ENCODE measurements at places on chromosomes 2 and 18.
A peak's percentile ranks its signal among the peaks of the same experiment; 100 is the strongest.

GRCh38 chr2:204205082-204205481 is 268.5 kb downstream of the ICOS start:
- no peak for DNase-seq

DNA sequence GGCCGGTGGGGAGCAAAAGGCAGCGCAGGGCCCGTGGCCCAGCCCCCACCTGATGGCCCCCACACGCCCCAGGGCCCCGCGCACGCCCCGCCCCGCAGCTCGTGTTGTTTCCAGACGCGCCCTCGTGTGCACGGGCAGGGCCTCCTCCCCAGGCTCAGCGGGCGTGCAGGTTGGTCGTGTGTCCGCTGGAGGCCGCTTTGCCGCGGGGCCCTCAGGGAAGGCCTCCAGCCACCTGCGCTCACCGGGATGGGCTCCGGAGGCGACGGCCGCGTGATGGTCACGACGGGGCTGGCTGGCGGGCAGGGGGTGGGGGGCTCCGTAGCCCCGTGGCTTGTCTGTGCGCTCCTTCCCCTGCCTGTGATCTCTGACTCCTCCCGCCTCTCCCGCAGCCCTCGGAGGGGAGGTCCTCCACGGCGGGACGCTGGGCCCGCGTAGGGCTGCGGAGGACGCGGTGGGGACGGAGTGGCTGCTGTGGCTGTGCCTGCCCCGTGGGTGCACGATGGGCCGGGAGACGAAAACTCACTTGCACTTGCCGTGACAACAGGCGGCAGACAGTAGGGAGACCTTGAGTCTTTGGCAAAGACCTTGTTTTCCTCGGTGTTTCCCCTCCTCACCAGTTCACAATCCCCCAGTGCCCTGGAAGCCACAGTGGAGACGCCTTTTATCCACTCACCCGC is 67.1 kb downstream of the RTP5 start:
- DNase-seq: no peak

- no peak for DNase-seq
Observed at GRCh38 chr2:46954951-46955571, 39.5 kb upstream of the MCFD2 start.

DNA sequence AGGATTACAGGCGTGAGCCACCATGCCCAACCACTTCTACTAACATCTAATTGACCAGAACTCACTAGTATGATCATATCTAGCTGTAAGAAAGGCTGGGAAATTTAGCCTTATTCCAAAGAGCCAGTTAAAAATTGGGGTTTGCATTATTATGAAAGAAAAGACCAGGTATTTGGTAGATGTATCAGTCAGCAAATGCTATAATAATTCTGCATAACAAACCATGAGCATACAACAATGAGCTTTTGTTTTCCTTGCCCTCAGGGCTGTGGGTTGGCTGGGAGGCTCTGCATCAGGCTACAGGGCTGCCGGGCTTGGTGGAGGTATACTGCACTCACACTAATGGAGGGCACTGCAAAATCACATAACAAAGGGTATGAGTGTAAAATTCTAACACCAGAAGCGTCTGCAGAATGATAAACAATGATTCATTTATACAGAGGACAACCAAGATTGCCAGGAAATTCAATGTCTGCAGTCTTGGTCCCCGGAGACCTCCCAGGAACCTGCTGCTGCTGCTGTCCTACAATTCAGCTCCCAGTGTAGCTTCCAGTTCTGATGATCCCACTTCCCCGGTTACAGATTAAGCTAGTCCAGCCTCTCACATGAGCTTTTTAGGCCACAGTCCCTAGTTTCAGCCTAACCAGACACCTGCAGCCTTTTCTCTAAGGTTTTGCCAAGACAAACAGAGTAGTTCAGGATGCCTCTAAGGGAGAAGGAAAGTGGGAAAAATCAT is 32.2 kb upstream of the ST3GAL5 start:
- DNase-seq: no peak

GRCh38 chr2:148021059-148021861 is at the start of gene MBD5:
TSS of gene MBD5 (plus strand) at chr2:148021091.
- DNase-seq: peak; percentile 24

DNA sequence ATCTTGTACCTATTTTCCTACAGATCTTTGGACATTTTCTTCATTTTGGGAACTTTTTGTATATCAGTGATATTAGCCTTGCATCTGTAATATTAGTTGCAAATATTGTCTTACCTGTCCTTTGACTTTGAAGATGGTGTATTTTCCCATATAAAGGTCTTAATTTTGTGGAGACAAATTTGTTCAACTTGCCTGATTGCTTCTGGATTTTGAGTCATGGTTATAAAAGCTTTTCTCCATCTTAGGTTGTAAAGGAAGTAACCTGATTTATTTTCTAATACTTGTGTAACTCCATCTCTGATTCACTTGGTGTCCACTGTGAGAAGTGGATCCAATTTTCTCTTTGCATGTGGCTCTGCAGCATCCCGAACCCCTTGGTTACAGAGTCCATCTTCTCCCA is 97.7 kb upstream of the OTOS start:
- no peak for DNase-seq

DNA sequence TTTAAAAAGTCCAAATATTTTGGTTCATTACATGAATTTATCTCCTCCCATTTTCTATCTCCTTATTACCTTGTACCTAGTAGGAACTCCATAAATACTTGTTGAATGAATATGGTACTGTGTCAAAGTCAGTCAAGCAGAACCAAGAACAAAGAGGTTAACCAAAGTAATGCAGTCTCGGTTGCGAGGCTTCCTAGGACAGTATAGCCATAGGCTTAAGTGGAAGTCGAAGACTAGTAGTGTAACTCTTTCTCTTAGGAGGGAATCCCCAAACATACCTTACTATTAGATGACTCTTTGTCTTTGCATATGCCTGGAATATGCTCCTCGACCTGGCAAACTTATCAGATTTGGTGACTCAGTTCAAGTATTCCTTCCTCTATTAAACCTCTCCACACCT is 4.8 kb downstream of the LIPT1 start:
- no peak for DNase-seq

DNA sequence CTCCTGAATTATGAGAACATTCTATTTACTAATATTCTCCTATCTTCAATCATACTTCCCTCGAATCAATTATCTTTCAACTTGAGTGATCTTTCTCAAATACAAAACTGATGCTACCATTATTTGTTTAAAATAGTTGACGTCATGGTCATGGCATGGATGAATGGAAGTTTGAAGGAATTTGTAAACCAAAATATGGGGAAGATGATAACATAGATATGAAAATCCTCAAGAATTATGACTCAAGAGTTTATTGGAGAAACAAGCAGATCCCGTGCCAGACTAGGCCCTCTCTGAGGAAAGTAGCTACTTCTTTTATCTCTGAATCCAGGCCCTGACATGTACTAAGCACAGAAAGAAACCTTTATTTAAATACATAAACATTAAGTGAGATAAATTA is 270.4 kb upstream of the MC4R start:
- DNase-seq: no peak

DNA sequence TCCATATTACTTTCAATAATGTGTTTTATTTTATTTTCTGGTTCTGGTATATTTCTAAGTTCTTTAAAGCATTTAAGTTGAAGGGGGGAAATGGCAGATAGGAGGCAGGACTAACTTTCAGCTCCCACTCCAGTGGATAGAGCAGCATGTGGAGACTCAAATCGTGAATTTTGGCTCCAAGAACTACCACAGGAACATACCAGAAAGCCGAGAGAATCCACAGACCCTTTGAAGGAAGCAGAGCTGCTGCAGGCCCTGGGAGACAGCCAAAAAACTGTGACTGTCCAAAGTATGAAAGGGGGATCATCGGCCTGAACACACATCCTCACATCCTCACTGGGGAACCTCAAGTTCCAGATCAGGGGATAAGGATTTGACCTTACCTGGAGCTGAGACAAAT is 207.6 kb upstream of the VWC2L start:
- no peak for DNase-seq

- no peak for DNase-seq
Observed at GRCh38 chr2:3217646-3218045, 160.0 kb downstream of the EIPR1 start.

- no peak for DNase-seq
Observed at GRCh38 chr2:198042189-198042588, 237.8 kb downstream of the PLCL1 start.

DNA sequence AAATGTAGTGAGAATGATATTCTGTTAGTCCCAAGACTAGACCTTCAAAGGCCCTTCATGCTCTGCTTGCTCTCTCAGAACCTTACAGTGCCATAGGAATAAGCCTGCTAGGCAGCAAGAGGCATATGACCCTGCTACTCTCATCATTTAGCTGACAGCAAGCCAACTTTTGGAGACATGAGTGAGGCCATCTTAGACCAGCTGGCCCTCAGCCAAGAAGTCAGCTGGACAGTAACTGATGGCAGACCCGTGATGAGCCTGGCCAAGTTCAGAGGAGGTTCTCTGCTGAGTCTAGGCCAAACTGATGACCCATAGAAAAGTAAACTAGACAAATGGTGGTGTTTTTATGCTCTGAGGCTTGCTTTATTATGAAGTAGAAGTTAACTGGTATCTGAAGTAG is 82.6 kb downstream of the C18orf54 start:
- no peak for DNase-seq

- DNase-seq: no peak
Observed at GRCh38 chr2:232290668-232291067, 87.9 kb upstream of the ALPP start.

- DNase-seq: no peak
Observed at GRCh38 chr2:8677646-8678592, 3.9 kb upstream of the ID2 start.

- no peak for DNase-seq
Observed at GRCh38 chr18:43994381-43994780, 686.3 kb upstream of the SETBP1 start.

- no peak for DNase-seq
Observed at GRCh38 chr2:230578106-230578505, 134.5 kb upstream of the CAB39 start.

- no peak for DNase-seq
Observed at GRCh38 chr2:102755284-102755683, 6.5 kb upstream of the TMEM182 start.

- no peak for DNase-seq
Observed at GRCh38 chr2:42937171-42937875, 144.9 kb upstream of the HAAO start.

DNA sequence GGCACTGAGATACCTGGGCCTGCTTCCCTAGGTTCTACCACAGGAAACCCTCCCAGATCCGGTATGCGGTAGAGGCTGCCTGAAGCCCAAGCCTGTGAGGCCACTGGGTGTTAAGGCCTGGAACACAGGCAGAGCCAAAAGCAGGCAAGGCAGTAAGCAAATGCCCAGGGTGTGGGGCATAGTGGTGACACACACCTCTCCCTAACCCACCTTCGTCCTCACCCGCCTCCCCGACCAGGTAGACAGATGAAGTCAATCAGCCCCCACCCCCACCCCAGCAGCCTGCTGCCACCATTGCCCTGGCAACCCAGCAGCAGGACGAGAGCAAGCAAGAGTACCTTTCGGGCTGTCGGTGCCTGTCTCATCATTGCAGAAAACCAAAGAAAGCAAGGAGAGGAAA is 6.1 kb downstream of the DCTN1 start:
- DNase-seq: no peak

DNA sequence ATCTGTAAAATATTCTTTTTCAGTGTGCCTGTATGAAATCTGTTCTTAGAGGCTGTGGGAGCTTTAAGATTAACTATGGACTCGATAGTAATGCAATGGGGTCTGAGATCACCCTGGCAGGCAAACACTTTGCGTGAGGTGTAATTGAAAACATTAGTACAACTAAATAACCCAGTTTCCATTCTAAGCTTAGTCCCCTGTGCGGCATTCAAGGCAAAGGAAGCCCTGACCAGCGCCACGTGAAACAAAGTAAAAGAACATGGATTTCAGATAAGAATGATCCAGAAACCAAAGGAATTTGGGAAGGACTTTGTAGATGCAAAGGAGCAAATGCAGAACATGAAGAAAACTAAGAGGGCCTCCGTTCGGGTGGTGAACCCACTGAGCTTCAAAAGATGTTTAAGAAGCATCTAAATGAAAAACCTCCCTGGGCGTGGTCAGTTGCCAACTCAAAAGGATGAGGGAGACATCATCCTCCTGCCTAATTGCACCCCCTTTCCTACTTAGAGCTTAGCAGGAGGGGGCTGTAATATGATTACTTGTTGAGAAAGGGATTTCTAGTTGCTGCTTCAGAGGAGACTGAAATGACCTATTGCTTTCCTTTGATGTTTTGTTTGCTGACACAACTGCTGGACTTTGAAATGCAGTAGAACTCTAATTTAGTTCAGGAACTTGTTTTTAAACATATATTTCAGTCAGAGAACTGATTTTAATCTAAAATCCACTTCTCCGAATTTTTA is 7.9 kb upstream of the CETN1 start:
- no peak for DNase-seq

DNA sequence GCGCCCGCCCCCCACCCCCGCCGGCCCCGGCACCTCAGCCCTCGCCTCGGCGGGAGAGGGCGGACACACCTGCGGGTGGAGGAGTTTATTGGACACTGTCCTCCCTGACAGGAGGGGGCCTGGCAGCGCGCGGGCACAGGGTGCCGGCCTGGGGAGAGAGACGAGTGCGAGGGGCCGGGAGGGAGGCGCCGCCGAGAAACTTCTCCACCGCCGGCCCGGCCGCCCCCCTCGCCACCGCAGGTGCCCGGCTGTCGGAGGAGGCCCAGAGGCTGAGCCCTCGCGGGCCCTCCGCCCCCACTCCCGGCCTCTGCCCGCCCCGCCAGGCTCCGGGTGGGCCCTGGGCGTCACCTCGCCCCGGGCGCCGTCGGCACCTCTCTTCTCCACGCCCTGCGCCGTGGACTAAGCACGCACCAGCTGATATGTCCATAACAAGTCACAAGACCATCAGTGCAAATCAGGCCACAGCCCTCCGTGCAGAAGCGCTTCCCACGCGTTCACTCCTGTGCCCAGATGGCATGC is 311.3 kb downstream of the CELF4 start:
- no peak for DNase-seq

- no peak for DNase-seq
Observed at GRCh38 chr18:79903787-79904356, 47.6 kb downstream of the SLC66A2 start.

DNA sequence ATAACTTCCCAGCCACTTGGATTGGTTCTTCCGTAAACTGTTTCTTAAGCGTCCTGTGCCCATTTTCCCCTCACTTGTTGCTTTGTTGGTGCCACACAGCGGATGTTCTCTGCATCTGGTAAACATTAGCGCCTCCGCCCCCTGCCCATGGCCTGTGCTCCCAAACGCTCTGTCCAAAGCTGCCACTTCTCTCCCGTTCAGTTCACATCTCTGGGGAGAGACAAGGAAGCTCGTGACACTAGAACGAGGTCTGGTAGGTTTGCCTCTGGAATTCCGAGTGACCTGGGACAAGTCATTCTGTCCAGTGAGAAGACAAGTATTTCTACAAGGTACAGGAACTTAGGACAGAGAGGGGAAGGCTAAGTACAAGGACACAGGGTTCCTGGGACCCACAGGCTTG is 9.4 kb downstream of the COPS9 start:
- no peak for DNase-seq

GRCh38 chr2:83851066-83851465 is 608.0 kb downstream of the SUCLG1 start:
- DNase-seq: no peak

DNA sequence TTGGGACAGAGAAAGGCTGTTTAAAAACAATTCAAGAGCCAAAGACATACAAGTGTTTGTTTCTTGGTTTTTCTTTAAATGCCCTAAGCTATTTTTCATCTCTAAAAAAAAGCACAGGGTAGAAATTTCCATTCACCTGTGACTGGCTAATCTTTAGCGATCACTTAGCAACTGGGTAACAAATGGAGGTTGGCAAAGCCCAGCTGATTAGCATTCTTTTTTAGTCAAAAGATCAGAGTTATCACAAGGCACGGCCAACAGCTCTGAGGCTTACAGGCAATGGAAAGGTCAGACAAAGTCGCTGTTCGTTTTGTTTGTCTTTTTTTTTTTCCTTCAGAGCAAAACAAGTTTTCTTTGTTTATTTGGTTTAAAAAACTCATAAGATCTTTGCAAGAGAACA is 29.0 kb upstream of the TTR start:
- DNase-seq: no peak
